Endothelial cell (in vitro differentiated cells): ENCODE measurements at places on chromosomes 6 and 20.

- H3K4me3 ChIP-seq, result no peak overlapping the region
- peaks cover 1% of the 10 kb centered on the region for H3K27me3 ChIP-seq
Observed at GRCh38 chr20:50717974-50718761, 13.2 kb upstream of the PARD6B start.

DNA sequence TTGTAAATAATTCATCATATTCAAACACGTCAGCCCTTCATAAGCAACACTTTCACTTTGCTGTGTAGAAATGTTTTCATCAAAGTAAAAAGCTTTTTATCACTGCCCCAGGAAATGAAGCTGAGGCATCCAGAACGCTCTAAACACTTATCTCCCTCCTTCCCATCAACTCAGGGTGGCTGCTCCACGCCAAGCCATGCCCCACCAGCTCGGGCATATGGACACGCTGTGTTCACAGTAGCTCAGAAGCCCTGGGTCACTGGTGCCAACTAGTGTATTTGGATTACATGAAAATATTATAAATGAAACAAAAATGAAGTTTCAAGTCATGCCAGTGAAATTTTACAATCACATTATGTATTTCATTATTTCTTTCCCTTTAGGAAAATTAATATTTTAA, 10.3 kb downstream of the PDE10A start:
- H3K36me3 ChIP-seq, result no peaks in the 10 kb centered on the region
- H3K4me1 ChIP-seq, result peaks cover 26% of the 10 kb centered on the region
- DNase-seq, result no peak
- no peak overlapping the region for H3K27ac ChIP-seq

DNA sequence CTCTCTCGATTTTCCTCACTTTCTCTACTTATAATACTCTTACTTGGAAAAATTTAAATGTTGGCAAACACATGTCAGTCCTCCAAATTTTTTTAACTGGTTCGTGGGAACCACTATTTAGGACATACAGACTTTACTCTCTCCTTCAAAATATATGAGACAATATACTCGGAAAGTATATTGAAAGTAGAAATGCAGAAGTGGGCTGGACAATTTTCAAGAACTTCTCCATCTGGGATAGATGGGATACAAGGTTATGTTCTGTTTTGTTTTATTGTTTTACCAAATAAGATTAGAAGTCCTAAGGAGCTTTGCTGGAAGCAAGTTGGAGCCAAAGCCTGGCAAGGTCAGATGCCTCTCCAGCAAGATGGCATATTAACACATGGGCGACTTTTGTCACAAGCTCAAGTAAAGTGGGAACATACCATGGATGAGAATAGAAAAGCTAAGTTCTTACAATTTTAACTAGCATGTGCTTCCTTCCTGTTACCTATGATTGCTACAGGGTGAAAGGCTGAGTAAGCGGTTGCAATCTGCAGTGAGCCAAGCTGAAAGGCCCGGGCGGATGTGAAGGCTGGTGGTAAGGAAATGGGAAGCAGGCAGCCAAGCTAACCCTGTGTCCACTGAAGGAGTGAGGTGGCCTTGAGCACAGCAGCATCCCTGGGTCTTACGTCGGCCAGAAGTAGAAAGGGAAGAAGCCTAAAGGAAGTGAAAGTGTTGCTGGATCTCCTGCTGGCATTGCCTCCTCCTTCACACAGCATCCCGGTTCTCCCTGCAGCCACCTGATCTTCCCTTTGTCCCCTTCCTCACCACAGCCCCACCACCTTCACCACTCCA, 7.1 kb downstream of the MAP3K5 start:
- peaks cover 17% of the 10 kb centered on the region for H3K4me1 ChIP-seq
- no peak overlapping the region for H3K27ac ChIP-seq
- no peaks in the 10 kb centered on the region for H3K27me3 ChIP-seq
- no peak overlapping the region for H3K4me3 ChIP-seq
- no peaks in the 10 kb centered on the region for H3K36me3 ChIP-seq

- peaks cover 11% of the 10 kb centered on the region for H3K36me3 ChIP-seq
- H3K4me3 ChIP-seq, result no peak overlapping the region
Observed at GRCh38 chr6:31979238-31979898, 2.5 kb upstream of the C4A start.

DNA sequence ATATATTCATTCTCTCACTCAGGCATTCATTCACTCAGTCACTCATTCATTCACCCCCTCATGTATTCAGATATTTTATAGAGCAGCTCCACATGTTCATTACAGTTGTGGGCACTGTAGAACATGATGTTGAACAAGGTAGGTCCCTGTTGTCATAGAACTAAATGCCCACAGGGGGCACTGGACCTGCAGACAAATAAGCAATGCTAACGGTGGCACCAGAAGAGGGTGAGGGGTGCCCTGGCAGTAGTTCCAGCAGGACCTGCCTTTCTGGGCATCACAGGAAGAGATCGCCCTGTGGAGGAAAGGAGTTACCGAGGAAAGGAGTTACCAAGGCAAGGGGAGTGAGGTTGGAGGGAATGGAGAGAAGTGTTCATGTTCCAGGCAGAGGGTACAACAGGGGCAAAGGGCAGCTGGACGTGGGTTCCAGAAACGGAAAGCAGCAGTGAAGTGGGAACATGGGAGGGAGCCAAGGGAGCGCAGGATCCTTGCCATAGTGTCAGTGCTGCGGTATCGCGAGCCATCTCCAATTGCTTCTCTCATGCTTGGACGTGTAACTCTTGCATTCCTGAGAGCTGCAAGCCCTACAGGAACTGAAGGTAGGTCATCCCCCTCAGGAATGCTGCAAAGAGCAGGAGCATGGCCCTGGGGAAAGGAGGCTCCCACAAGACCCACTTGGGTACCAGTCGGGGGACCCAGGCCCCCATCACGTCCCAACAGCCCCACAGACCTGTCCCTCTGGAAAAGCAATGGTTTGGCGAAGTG, 128.2 kb downstream of the EDN3 start:
- H3K27ac ChIP-seq, result no peak overlapping the region
- H3K27me3 ChIP-seq, result peaks cover 2% of the 10 kb centered on the region
- peaks cover 2% of the 10 kb centered on the region for H3K4me1 ChIP-seq
- H3K36me3 ChIP-seq, result no peaks in the 10 kb centered on the region

- peak overlapping the region; percentile 2 for H3K27ac ChIP-seq
- H3K36me3 ChIP-seq, result peaks cover 21% of the 10 kb centered on the region
- H3K4me3 ChIP-seq, result no peak overlapping the region
- peaks cover 43% of the 10 kb centered on the region for H3K4me1 ChIP-seq
Observed at GRCh38 chr6:143700684-143701348, 23.1 kb downstream of the PHACTR2 start.

DNA sequence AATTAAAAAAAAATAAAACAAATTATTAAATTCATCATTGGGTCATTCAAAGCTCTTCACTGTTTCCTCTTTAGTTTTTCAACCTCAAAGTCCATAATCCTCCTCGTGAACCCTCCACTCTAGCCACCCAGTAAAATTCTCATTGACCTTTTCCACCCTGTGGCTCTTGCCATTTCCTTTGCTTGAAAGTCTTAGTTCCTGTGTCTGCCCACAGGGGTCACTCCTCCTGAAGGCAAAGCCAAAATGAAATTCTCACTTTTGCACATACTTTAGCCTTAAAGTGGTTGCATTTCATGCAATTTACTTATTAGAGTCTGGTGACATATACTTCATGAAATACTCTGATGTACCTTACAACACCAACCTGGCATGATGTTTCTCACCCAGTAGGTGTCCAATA, 263.7 kb downstream of the BMP2 start:
- no peak overlapping the region for H3K4me3 ChIP-seq
- no peaks in the 10 kb centered on the region for H3K27me3 ChIP-seq
- H3K4me1 ChIP-seq, result no peaks in the 10 kb centered on the region

GRCh38 chr6:138162111-138162954, 594 bp downstream of the ARFGEF3 start:
- peak overlapping the region; percentile 86 for H3K4me3 ChIP-seq
- H3K27me3 ChIP-seq, result peaks cover 14% of the 10 kb centered on the region
- peak; percentile 29 for DNase-seq
- H3K4me1 ChIP-seq, result peaks cover 22% of the 10 kb centered on the region

GRCh38 chr20:17892189-17892938, 76.2 kb downstream of the SNX5 start:
- no peak overlapping the region for H3K4me3 ChIP-seq
- no peak for DNase-seq
- H3K27me3 ChIP-seq, result peaks cover under 1% of the 10 kb centered on the region
- peaks cover 9% of the 10 kb centered on the region for H3K36me3 ChIP-seq
- H3K27ac ChIP-seq, result no peak overlapping the region

GRCh38 chr20:8492173-8492572, 360.1 kb downstream of the PLCB1 start:
- H3K27ac ChIP-seq, result no peak overlapping the region
- DNase-seq, result no peak
- H3K4me1 ChIP-seq, result peaks cover 5% of the 10 kb centered on the region
- no peak overlapping the region for H3K4me3 ChIP-seq

DNA sequence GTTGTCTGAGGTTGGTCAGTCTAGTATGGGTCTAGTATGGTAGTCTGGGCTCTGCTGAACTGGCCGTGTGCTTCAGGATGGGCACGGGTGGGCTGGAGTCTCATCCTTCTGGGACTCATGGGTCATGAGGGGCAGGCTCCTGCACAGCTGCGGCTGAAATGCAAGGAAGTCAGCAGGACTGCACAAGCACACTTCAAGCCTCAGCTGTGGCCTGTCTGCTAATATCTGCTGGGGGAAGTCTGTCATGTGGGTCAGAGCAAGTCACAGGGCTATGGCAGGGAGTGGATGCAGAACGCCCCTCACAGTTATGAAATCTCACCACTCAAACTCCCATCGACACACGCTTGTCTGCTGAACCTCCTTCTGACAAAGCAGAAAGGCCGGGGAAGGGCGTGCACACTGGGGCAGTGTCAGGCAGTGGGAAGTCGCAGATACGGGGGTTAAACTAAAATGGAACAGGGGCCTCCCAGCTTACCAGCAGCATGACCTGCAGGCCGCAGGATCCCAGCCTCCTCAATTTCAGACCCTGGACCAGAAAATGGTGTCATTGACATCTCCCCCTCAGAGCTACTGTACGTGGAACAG, 229.5 kb downstream of the SMOC2 start:
- H3K27ac ChIP-seq, result no peak overlapping the region
- no peaks in the 10 kb centered on the region for H3K36me3 ChIP-seq
- no peaks in the 10 kb centered on the region for H3K4me1 ChIP-seq
- H3K27me3 ChIP-seq, result peaks cover 3% of the 10 kb centered on the region
